SK-MEL-5 (cell line): ENCODE measurements at places on chromosomes 3 and 15.

DNA sequence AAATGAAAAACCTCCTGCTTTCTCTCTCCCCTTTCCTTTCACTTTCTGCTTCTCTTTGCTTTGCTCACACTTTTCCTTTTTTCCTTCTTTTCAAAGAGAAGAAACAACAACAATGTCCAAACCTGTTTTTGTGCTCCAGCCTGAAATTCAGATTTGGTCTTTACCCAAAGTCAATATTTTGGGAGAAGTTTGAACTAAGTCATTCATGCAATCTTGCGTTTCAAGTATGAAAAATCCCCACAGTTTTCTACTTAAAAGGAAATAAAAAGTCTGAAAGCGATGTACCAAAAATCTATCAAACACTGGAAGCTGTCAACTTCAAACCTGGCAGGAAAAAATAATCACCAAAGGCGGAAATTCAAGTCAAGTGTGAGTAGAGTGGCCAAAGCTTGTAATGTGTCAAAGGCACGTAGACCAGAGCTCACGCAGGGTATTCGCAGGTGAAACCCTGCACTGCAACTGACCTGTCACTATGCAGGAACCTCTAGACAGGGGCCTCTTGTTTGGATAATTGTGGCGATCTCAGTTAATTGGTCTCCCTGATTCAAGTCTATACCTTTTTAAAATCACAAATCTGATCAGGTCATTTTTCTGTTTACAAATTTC is 118.8 kb upstream of the GALNT15 start:
- no peak for DNase-seq

DNA sequence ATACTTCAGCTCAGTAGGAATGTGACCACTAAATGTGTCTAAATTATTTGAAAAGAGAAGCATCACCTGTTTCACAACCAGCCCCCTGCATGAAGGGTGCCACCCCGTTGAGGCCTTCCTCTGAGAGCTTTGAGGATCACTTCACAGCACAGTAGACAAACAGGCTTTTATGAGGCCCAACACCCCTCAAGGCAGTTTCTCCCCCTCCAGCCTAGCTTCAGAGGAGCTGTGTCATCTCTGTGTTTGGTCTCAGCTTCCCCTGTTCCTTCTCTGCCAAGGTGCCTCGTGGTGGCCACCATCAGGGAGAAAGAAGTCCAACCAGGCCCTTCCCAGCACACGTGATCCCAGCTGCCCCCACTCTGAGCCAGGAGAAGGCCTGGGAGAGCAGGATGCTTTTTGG is 21.6 kb upstream of the DUSP7 start:
- DNase-seq = peak; percentile 45

GRCh38 chr15:50055750-50056157 is 63.3 kb downstream of the ATP8B4 start:
- no peak for DNase-seq

GRCh38 chr15:95684693-95685115 is 645.8 kb upstream of the NR2F2 start:
- no peak for DNase-seq

GRCh38 chr3:101091489-101091888 is 98.3 kb upstream of the ABI3BP start:
- no peak for DNase-seq
